Esophagus muscularis mucosa (tissue), 4 donors: ENCODE measurements at places on chromosomes 16 and 17. TPM values are rescaled to one million over a fixed set of nuclear protein-coding genes. Genes with fewer than 3 reads are reported as not detected.

DNA sequence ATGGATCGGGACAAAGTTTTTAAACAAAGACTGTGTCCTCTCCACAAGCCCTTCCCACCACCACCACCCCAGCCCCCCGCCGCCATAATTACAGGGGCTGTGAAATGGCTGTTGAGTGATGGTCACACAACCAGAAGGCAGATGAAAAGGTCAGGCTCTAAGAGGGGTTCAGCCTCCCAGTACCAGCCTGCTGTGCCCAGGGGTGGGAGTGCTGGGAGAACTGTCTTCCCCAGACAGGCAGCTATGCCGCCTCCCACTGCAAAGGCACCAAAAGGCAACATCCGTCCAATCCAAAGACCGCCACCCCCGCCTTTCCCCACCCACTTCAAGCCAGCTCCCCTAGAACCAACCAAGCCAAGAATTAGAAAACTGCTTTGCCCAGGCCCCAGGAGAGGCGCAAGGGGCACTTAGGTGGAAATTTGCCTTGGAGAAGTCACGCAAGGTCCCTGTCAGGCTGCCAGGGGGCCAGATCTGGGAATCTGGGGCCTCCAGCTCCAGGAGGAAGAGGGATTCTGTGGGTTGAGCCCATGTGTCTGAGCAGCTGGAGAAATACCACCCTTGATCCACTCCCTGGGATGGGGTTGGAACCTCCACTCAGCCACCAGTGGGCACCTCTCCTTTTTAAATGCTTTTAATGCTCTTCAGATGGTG lies 14.4 kb downstream of the CARHSP1 start:
- no peak for DNase-seq

Gene ASGR1
- not detected for total RNA-seq

GRCh38 chr17:79936641-79937381 lies 97.6 kb upstream of the CBX4 start:
- DNase-seq: no peak

GRCh38 chr17:80025796-80026195 lies 9.9 kb downstream of the TBC1D16 start:
- DNase-seq: no peak

DNA sequence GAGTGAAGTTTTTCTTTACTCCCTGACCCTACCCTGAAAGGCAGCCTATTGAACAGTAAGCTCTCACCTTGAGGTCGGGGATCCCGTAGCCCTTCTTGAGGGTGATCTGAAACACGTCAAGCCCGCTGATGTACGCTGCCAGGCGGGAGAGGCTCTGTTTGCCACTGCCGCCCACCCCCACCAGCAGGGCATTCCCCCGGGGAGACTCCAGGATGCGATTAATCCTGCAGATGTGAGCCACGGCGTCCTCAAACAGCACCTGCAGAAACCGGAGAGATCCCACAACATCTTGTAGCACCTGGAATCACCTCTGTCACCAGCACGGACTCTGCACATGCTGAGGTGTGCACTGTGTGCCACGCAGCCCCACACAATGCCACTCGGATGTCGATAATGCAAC lies 96.8 kb downstream of the PGS1 start:
- DNase-seq: no peak

DNA sequence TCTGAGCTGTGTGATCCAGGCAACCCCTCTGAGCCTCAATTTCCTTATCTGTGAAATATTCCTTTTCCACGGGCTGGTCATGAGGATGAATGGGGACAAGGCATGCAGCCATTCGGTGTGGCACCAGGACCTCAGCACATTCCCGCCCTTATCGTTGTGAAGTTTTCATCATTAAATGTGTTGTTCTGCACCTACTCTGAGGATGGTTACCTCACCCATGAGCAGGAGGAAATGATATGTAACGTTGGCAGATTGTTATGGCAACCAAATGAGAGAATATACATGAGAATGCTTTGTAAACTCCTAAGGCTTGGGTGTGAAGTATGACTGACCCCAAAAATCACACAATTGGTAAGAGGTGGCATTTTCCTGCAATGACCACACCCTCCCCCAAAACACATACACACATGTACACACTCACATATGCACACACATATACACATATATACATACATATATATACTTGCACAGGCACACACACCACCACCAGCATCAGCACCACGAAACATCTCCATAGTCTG lies 39.5 kb downstream of the SMARCE1 start:
- DNase-seq: peak; percentile 78

Gene PDF
- total RNA-seq: 13.0 TPM

Gene APOH
- not detected for total RNA-seq

- no peak for DNase-seq
Measured at GRCh38 chr16:51407921-51408320, 256.9 kb upstream of the SALL1 start.

Gene ST6GALNAC2
- total RNA-seq: 17.5 TPM

Gene MYH8
- not detected for total RNA-seq

- DNase-seq: peak; percentile 14
Measured at GRCh38 chr17:13480877-13481276, 120.9 kb downstream of the HS3ST3A1 start.

Gene RUNDC3A
- total RNA-seq: 1.6 TPM

DNA sequence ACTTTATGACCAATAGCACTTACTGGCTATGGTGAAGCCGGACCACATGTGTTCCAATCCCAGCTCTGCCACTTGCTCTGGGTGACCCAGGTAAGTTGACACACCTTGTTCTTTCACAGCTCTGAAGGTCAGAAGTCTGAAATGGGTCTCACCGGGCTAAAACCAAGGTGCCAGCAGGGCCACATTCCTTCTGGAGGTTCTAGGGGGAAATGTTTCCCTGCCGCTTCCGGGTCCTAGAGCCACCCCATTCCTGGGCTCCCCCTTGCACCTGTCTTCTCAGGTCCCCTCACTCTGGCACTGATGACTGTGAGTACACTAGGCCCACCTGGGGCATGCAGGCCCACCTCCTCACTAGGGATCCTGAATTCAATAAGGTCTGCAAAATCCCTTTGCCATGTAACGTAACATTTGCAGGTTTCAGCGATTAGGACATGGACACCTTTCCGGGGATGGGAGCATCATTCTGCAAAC lies 11.4 kb downstream of the USP7 start:
- no peak for DNase-seq

DNA sequence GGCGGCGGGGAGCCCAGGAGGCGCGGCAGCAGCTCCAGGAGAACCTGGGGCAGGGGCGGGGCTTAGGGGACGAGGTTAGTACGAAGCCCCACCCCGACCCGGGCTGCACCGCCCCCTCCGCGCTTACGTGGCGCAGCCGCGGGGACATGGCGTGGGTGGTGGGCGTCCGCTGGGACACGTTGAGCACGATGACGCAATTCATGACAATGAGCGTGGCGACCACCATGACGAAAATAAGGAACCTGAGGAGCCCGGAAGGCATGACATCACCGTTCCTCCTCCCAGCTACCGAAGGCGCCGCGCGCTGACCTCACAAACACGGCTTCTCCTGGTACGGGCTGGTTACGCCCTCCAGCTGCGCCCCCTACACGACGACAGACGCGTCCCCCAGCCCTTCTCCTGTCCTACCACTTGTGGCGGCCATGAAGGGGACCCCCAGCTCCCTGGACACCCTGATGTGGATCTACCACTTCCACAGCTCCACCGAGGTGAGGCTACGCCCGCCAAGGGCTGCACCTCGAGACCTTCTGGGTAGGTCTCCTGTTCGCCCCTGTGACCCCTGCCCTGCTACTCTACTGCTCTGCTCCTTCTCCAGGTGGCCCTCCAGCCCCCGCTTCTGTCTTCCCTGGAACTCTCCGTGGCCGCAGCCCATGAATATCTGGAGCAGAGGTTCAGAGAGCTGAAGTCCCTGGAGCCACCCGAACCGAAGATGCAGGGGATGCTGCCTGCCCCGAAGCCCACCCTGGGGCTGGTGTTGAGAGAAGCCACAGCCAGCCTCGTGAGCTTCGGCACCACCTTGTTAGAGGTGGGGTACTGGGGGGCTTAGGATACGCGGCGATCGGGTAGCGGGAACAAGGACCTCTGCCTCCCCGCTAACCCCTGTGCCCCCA lies at the start of gene C17orf107:
TSS of gene C17orf107 (plus strand) at position 196 of the 890 bp plus-strand sequence. CDS start at position 423, 227 bp downstream.
- peak; percentile 95 for DNase-seq

Gene MYCBPAP
- 1.6 TPM for total RNA-seq

Gene BAIAP3
- 2.2 TPM for total RNA-seq

Gene MARCHF10
- total RNA-seq: 0.52 TPM

DNA sequence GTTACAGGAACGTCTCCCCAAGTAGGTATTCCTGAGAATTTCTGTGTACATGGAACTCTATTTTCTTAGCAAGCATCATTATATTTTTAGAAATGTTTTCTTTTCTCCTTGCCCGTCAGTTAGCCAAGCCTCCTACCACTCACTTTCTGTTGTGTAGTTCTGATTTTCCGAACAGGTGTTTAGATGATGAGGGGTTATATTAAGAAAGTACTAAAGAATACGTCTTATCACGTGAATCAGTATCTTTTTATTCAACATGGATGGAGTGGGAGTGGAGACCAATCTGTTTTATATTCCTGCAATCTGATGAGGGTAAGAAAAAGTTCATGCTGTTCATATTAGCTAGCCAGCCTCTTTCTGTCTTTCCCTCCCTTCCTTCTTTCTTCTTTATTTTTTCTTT lies 29.4 kb downstream of the MSI2 start:
- no peak for DNase-seq

Gene SLC12A3
- total RNA-seq: not detected

DNA sequence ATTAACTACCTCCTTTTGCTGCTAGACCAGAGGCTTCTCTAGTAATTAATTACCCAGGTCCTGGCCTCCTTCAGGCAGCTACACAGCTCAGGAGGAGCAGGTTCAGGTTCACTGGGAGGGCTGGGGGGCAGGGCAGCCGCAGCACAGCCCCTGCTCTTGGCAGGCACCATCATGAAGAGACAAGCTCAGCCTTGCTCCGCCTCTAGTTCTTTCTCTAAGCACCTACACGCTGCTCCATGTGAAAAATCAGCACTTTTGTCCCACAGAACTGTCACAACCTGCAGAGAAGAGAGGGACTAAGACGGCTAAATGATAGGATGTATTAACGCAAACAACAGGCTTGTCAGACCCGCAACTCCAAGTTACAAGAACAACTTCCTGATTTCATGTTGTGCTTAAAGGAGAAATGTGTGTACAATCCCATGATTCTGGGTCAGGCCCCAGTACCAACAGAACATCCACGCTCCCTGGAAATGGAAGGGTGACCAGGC lies 53.4 kb downstream of the GRB2 start:
- DNase-seq: no peak

Gene TMEM235
- not detected for total RNA-seq

DNA sequence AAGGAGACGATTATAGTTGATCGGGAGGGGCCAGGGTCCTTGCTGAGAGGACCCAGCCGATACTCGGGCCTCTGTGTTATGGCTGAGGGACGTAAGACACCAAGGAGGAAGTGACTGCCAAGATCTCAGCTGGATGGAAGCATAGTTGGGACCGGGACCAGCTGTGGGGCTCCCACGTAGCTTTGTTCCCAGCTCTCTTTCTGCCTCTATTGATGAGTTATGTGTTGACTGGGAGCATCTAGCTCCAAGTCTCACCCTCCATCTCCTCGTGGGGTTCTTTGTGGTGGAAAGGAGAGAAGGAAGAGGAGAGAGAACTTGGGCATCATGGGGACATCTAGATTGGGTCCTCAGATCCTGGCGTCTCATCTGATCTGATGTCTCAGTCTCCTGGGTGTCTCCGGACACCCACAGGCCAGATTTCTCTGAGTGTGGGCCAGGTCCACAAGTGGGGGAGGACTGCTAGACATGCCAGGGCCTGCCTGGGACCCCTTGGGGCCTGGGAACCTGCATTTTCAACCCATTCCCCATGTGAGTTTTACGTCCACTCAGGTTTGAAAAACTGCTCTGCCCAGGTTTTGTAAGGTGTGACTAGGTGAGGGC lies 1.0 kb downstream of the MGRN1 start:
- DNase-seq: no peak

DNA sequence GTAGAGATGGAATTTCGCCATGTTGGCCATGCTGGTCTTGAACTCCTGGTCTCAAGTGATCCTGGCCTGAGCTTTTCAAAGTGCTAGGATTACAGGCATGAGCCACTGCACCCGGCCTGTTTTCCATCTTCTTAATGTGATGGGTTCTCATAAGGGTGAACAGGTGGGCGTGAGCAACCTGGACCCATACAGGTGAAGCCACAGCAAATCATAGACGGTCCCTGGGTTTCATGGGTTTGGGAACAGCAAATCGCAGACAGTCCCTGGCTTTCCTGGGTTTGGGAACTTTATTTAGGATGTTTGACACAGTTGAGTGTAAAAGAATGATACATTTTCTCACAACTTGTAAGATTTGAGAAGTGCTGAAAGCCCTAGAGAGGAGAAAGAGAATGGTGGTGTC lies 12.9 kb upstream of the MEIOB start:
- DNase-seq: no peak

Gene TCAP
- total RNA-seq: 0.99 TPM

Gene ARL16
- total RNA-seq: 28.5 TPM

DNA sequence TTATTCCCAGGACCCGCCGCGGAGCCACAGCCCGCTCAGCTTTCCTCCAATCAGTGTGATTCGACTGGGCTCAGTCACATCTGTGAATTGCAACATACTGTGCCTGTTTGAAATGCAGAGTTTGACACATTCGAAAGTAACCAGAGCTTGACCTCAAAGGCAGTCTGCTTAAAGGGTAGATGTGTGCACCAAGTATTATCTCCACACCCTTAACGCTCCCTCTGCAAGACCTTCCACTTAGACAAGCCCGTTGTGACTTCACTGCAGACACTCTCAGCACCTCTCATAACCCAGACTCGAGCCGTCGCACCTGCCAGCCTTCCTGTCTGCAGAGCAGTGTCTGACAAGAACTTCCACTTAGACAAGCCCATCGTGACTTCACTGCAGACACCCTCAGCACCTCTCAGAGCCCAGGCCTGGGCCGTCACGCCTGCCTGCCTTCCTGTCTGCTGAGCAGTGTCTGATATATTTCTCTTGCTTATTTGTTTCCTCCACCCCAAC lies 3.7 kb downstream of the KLHDC4 start:
- no peak for DNase-seq

Gene SPEM2
- not detected for total RNA-seq

DNA sequence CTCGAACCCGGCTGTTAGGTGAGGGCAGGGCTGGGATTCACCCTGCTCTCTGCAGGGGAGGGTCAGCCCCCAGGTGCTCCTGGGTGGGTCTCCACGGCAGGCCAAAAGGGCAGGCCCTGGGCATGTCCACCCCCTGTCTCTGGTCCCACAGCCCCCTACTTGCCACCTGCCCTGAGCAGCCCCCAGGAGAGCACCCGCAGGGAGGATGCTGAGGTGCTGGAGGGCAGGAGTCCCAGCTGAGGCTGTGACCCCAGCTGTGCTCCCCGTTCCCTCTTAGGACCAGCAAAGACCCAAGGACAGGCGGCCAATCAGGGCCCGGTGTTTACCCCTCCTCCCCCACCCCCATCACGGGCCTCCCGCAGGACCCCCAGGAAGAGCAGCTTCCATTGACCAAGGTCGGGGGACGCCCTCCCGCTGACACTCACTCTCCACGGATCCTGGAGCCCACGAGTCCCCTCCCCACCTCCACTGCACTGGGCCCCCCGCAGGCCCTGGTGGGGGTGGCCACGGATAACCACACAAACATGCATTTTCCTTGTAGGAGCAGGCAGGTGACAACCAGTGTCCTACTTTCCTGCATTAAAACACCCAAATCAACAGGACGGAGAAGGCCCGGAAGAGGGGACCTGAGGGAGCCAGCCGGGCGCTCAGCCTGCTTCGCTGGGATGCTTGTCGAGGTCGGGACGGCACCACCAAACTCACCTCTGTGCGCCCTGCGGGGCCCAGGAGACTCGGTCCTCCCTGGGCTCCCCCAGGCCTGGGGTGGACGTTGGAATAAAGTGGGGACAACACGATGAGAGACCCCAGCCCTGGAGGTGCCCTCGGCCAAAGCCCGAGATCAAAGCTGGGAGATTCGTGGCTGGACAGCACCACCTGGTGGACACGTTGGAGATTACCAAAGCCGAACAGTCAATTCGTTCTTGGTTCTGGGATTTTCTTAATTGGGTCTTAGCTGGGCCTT lies 22.5 kb upstream of the ENPP7 start:
- no peak for DNase-seq

- DNase-seq: no peak
Measured at GRCh38 chr16:85750827-85751697, at the start of gene C16orf74. TSS of gene C16orf74 (minus strand) at chr16:85751096. CDS start at chr16:85735217, 15,879 bp downstream.
